ENCODE measurements at places on chromosomes 4 and X.

- DNase-seq = no peak
Measured at GRCh38 chrX:136019226-136019625, 34.0 kb downstream of the SLC9A6 start.

- no peak for DNase-seq
Measured at GRCh38 chrX:134435894-134436293, 24.1 kb upstream of the HPRT1 start.

- no peak for DNase-seq
Measured at GRCh38 chr4:110073053-110073845, 125.2 kb downstream of the ELOVL6 start.

GRCh38 chrX:40973619-40974018 is 111.6 kb upstream of the USP9X start:
- DNase-seq = no peak

DNA sequence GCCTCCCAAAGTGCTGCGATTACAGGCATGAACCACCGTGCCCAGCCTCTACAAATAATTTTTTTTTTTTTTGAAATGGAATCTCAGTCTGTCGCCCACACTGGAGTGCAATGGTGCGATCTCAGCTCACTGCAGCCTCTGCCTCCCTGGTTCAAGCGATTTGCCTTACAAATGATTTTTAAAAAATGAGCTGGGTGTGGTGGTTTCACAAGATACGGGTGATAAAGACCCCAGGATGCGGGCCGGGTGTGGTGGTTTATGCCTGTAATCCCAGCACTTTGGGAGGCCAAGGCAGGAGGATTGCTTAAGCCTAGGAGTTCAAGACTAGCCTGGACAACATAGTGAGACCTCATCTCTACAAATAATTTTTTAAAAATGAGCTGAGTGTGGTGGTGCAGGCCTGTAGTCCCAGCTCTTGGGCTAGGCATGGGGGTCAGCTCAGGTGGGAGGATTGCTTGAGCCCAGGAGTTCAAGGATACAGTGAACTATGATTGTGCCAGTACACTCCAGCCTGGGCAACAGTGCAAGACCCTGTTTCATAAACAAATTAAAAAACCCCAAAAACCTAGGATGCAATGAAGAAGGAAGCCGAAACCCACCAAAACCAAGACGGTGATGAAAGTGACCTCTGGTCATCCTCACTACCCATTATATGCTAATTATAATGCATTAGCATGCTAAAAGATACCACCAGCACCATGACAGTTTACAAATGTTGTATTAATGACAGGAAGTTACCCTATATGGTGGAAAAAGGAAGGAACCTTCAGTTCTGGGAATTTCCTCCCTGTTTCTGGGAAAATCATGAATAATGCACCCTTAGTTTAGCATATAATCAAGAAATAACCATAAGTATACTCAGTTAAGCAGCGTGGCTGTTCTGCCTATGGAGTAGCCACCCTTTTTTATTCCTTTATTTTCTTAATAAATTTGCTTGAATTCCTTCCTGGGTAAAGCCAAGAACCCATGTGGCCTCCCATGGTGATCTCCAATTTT is 27.7 kb downstream of the PDGFRA start:
- no peak for DNase-seq
